ENCODE measurements at places on chromosomes 7 and 10.

DNA sequence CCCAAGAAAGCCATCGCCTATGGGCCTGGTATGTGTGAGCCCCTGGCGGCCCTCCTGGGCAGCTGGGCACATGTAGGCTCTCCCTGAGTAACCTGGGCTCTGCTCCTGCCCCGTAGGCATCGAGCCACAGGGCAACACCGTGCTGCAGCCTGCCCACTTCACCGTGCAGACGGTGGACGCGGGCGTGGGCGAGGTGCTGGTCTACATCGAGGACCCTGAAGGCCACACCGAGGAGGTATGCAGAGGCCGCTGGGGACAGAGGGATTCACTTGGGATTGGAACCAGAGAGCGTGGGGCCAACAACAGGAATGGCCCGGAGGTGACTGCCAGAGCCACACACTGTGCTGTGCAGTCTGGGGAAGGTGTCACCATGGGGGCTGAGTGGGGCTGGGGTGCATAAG lies 7.3 kb downstream of the FLNC start:
- no peak for DNase-seq

DNA sequence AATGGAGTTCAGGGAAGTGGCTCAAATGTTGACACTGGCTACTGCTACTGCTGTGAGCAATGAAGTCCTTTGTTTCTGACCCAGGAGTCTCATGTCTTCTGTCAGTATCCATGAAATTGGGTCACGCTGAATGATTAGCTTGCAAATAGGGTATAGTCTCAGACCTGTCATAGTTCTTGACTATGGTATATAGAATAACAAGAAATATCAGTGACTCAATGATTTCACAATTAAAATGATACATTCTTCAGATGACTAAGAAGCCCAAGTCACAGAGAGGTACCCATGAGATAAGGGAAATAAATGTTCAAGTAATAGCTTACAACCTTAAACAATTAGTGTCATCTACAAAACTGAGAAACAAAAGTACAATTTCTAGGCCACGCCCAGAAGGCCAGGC lies 89.3 kb downstream of the LYZL2 start:
- no peak for DNase-seq

GRCh38 chr10:127194599-127194998 lies 1.8 kb downstream of the INSYN2A start:
- no peak for DNase-seq

- no peak for DNase-seq
Measured at GRCh38 chr10:109928475-109928891, 5.2 kb upstream of the XPNPEP1 start.

- DNase-seq, result no peak
Measured at GRCh38 chr7:151426904-151427704, 12.8 kb downstream of the CRYGN start.

- no peak for DNase-seq
Measured at GRCh38 chr10:78894089-78894840, 174.5 kb upstream of the ZMIZ1 start.

DNA sequence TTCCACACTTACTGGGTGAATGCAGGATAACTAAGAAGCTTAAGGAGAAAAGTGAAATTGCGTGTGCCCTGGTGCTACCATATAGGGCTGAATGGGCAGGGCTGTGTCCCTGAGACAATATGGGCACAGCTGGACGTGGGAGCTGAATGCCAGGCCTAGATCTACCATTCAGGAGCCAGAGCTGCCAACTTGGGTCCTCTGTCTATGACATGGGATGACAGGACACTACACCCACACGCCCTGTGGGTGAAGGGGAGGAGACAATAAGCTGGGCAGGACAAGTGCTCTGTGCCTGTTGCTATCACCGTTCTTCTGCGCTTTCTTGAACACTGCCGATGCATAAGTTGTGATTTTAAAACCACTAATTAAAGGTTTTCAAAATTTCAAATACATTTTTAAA lies 293.9 kb downstream of the TNS3 start:
- DNase-seq, result no peak

DNA sequence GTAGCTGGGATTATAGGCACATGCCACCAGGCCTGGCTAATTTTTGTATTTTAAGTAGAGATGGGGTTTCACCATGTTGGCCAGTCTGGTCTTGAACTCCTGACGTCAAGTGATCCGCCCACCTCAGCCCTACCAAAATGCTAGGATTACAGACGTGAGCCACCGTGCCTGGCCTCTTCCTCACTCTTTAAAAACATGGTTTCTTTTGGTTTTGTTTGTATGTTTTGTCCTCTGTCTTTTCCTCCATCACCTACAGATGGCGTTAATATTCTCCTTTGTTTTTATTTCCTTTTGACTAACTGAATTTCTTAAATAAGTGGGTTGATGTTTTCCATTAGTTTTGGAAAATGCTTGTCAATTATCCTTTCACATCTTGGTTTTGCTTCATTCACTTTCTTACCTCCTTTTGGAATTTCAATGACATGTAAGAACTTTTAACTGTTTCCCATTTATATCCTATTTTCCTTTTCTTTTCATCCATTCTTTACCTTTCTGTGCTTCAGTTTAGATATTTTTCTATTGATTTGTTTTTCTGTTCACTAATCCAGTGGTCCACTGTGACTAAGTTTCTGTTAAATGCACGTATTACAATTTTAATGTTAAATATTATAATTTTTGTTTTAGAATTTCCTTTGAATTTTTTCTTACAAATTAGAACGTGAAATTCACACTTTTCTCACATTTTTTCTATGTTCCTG lies 104.1 kb downstream of the ZNF467 start:
- no peak for DNase-seq

- no peak for DNase-seq
Measured at GRCh38 chr7:110003827-110004226, 1087.1 kb upstream of the LRRN3 start.
